Vagina (tissue), 2 donors: ENCODE measurements at places on chromosomes 5 and 9. TPM values are rescaled to one million over a fixed set of nuclear protein-coding genes. Genes with fewer than 3 reads are reported as not detected.

ORM2 gene
- total RNA-seq: not detected

- no peak for DNase-seq
- no peaks in the 10 kb centered on the region for H3K4me1 ChIP-seq
- H3K4me3 ChIP-seq: no peak overlapping the region
- no peaks in the 10 kb centered on the region for H3K36me3 ChIP-seq
- no peak overlapping the region for H3K27ac ChIP-seq
Measured at GRCh38 chr9:132782037-132782436, 96.0 kb downstream of the AK8 start.

DNA sequence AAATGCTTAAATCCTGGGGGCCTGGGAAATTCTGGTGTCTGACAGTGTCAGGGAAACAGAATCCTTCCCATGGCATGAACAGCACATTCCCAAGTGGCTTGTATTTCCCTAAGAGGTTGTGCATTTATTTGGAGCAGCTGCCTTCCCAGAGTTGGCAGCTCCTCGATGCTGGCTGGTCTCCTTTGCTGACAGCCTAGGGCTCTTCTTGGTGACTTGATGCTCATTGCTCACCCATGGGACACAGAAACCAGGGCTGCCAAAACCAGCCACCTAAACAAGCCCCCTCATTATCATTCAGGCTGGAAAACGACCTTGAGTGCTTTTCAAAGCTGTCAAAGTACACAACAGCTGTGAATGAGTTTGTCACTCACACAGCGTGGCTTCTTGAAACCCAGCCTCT lies 24.2 kb downstream of the ENHO start:
- H3K27me3 ChIP-seq: no peaks in the 10 kb centered on the region
- no peak overlapping the region for H3K4me3 ChIP-seq
- no peak for DNase-seq
- no peaks in the 10 kb centered on the region for H3K36me3 ChIP-seq
- peaks cover 23% of the 10 kb centered on the region for H3K4me1 ChIP-seq
- no peak overlapping the region for H3K27ac ChIP-seq

DNA sequence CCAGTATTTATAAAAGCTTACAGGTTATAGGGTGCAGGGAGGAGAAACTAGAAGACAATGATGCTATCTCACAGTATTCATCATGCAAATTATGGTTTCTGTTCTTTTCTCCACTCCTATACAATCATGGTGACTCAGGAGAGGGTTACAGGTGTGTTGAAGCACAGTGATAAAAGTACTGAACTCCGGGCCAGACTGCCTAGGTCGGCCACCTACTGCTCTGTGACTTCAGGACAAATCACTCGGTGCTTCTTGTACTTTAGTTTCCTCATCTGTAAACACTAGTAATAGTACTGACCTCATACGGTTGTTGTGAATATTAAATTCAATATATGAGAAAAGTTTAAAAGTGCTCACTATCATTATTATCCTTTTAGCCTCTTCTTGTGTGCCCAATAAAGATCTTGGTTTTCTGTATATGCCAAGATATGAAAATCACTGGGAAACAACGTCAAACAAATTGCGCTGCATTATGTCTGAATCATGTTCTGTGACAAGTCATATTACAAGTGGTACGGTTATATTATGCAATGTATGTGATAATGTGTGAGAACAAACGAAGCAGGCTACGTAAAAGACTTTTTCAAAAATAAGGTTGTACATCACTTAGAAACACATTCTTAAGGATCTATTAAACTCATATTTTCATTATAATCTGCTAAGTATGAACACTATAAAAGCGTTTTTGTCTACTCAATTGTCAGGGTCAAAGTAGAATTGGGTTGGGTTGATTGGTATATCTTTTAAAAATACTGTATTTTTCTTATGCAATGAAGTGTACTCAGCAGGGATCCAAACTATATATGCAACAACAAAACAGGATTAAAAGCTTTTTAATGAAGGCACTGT lies 153.3 kb downstream of the EFNA5 start:
- H3K4me3 ChIP-seq: no peak overlapping the region
- no peak for DNase-seq

C1QTNF2 gene
- 1.7 TPM for total RNA-seq

DNA sequence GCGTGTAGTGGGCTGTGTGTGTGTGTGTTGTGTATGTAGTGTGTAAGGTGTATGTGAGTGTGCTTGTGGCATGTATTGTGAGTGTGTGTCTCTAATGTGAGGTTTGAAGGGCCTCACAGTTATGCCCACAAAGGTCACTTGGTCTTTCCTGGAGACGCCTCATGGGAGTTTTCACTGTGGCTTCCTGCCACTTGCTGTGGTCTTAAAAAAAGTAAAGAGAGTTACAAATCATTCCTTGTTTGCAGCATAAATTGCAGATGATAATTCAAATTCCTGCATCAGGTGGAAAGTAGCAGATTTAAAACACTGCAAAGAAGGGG lies 72.6 kb downstream of the TENT4A start:
- no peak for DNase-seq
- no peaks in the 10 kb centered on the region for H3K36me3 ChIP-seq
- no peaks in the 10 kb centered on the region for H3K4me1 ChIP-seq
- no peaks in the 10 kb centered on the region for H3K27me3 ChIP-seq
- no peak overlapping the region for H3K27ac ChIP-seq

DNA sequence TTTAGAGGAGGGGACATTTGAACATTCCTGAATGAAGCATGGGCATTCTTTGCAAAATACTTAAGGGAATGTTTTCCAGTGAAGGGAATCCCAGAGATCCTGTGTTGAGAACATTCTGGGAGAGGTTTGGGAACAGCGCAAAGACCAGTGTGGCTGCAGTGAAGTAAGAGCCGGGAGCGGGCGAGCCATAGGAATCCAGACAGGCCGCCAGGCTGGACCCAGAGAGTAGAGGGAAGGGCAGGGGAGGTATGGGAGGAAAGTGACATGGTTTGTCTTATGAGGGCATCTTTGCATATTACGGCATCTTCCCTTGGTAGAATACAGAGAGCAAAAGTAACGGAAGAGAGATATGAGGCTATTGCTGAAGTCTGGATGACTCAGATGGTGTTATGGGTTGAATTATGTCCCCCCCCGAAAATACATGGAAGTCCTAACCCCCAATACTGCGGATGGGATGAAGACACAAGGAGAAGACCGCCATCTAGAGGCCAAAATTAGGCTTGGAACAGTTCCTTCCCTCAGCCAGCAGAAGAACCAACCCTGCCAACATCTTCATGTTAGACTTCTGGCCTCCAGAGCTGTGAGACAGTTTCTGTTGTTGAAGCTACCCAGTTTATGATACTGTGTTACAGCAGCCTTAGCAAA lies 268.2 kb downstream of the MAST4 start:
- no peaks in the 10 kb centered on the region for H3K4me1 ChIP-seq
- H3K27me3 ChIP-seq: no peaks in the 10 kb centered on the region
- no peak overlapping the region for H3K4me3 ChIP-seq
- H3K36me3 ChIP-seq: no peaks in the 10 kb centered on the region

DNA sequence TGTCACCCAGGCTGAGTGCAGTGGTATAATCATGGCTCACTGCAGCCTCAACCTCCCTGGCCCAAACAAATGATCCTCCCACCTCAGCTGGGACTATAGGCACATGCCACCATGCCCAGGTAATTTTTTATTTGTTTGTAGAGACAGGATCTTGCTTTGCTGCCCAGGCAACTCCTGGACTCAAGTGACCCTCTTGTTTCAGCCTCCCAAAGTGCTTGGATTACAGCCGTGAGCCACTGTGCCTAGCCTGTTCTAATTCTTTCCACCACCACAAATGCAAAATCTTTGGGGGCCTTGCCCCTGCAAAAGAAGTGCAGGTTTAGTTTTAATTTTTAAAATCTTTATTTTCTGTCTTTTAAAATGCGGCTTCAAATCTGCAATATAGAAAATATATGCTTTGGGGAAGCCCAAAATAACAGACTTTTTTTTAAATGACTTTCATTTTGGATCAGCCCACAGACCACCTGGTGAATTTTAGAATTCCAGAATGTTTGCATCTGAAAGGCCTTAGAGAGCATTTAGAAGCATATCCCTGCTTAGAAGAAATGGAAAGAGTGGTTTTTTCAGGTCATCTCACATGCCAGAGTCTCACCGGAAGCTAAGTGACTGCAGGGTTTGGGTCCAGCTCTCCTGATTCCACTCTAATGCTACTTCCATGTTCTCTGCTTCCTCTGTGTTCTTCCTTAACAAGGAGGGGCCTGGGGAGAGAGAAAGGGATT lies 111.4 kb upstream of the FER start:
- H3K27me3 ChIP-seq: no peaks in the 10 kb centered on the region
- H3K36me3 ChIP-seq: no peaks in the 10 kb centered on the region
- H3K4me3 ChIP-seq: no peak overlapping the region
- DNase-seq: no peak
- H3K27ac ChIP-seq: no peak overlapping the region

SLC6A3 gene
- total RNA-seq: 0.49 TPM

GRCh38 chr9:38482918-38483592 lies 58.8 kb upstream of the IGFBPL1 start:
- H3K27ac ChIP-seq: no peak overlapping the region
- DNase-seq: no peak
- H3K4me3 ChIP-seq: no peak overlapping the region
- no peaks in the 10 kb centered on the region for H3K4me1 ChIP-seq

CCDC171 gene
- total RNA-seq: 2.9 TPM

GRCh38 chr5:43315682-43316081 lies 2.5 kb upstream of the HMGCS1 start:
- peaks cover 30% of the 10 kb centered on the region for H3K4me1 ChIP-seq
- no peak for DNase-seq
- no peak overlapping the region for H3K27ac ChIP-seq
- H3K36me3 ChIP-seq: no peaks in the 10 kb centered on the region
- no peaks in the 10 kb centered on the region for H3K27me3 ChIP-seq
- no peak overlapping the region for H3K4me3 ChIP-seq

GRCh38 chr9:11551106-11551505 lies 938.3 kb upstream of the PTPRD start:
- H3K27ac ChIP-seq: no peak overlapping the region
- no peak for DNase-seq
- H3K4me3 ChIP-seq: no peak overlapping the region
- no peaks in the 10 kb centered on the region for H3K27me3 ChIP-seq

FAM78A gene
- 2.5 TPM for total RNA-seq

- H3K27me3 ChIP-seq: no peaks in the 10 kb centered on the region
- no peak overlapping the region for H3K27ac ChIP-seq
- no peaks in the 10 kb centered on the region for H3K36me3 ChIP-seq
- DNase-seq: no peak
Measured at GRCh38 chr9:100111235-100111634, 12.2 kb downstream of the INVS start.

GRCh38 chr5:148403344-148403743 lies 19.6 kb downstream of the FBXO38 start:
- H3K4me3 ChIP-seq: no peak overlapping the region
- no peaks in the 10 kb centered on the region for H3K27me3 ChIP-seq
- no peaks in the 10 kb centered on the region for H3K4me1 ChIP-seq
- DNase-seq: no peak
- H3K36me3 ChIP-seq: peaks cover 59% of the 10 kb centered on the region

HEMGN gene
- not detected for total RNA-seq

- no peaks in the 10 kb centered on the region for H3K4me1 ChIP-seq
- H3K27me3 ChIP-seq: no peaks in the 10 kb centered on the region
- H3K36me3 ChIP-seq: peaks cover 6% of the 10 kb centered on the region
Measured at GRCh38 chr5:80860924-80861613, 99.1 kb upstream of the RASGRF2 start.

DNA sequence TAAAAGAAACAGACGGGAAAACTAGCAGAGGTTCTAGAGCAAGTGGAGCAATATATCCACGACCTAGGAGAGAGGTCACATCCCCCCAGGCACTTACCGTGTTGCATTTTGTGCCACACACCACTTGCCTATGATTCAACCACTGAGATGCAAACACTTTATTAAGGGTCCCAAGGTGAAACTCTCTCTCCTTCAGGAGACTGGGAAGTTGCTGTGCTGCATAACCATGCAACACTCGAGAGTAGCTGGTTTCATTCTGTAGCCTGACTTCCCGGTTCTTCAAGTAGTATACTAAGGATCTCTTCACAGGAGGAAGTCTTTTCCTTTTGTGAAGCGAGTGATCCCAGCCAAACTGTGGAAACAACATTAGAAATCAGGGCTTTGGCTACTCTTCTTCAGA lies 1.6 kb downstream of the DCAF12 start:
- peak overlapping the region; percentile 87 for H3K4me3 ChIP-seq
- H3K27me3 ChIP-seq: no peaks in the 10 kb centered on the region
- no peaks in the 10 kb centered on the region for H3K36me3 ChIP-seq
- peaks cover 67% of the 10 kb centered on the region for H3K4me1 ChIP-seq

ZCCHC10 gene
- total RNA-seq: 29.2 TPM

- DNase-seq: no peak
- peak overlapping the region; percentile 14 for H3K27ac ChIP-seq
- peaks cover 35% of the 10 kb centered on the region for H3K4me1 ChIP-seq
- H3K4me3 ChIP-seq: no peak overlapping the region
Measured at GRCh38 chr5:141941779-141942178, 16.2 kb downstream of the PCDH12 start.

DNM1 gene
- 33.4 TPM for total RNA-seq
